ENCODE measurements at places on chromosomes 1 and 21.

GRCh38 chr1:97758541-97759057 lies 162.2 kb downstream of the DPYD start:
- no peak for DNase-seq

DNA sequence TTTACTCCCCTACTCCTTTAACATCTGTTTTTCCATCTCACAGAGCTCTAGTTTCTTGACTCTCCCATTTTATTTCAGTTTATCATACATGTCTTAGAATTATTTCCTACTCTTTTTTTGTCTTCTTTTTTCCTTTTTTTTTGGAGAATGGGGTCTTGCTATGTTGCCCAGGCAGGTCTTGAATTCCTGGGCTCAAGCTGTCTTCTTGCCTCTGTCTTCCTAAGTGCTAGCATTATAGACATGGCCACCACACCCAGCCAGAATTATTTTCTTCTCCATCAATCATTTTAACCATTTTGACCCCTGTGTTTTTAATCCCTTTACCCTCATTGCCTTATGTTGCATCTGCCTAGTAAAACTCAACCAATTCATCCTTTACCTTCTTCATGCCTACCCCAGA lies 123.2 kb upstream of the KIAA1614 start:
- no peak for DNase-seq

DNA sequence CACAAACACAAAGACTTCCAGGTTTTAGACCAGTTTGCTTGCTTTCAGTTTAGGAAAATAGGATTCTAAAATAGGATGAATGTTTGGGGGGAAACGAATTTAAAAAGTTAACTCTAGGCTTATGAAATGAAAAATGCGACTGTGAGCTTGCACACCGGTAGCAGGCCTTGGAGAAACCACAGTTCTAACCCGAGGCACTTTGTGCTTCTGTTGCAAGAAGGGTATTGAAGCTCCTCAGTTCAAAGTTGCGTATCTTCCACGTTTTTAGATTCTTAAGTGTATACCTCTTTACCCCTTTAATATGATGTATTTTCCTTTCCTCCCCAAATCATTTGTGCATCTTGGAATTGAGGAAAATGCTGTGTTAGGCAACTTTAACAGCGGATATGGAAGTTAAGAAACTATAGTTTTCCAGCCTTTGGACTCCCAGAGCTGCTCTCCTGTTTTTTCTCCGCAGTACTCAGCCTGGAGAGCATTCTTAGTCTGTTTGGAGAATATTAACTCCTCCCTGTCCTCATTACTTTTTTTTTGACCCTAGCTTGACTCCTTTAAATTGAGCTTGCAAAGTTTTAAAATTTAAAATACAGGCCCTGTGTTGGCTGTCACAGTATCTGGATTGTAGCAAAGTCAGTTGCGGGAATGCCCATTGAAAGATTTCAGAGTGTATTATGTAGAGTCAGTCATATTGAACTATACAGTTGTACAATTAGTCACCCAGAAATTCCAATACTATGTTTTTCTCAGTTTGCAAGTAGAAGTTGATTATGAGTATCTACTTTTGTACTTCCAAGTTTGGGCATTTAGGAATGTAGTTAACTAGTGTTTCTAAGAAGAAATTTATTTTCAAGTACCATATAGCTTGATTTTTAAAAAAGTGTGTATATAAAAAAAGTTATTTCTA lies 2.6 kb downstream of the MRPS6 start:
- no peak for DNase-seq

GRCh38 chr1:36067871-36068270 lies 16.0 kb upstream of the TEKT2 start:
- no peak for DNase-seq

- DNase-seq: no peak
Measured at GRCh38 chr1:56468518-56468917, 110.8 kb downstream of the PLPP3 start.

DNA sequence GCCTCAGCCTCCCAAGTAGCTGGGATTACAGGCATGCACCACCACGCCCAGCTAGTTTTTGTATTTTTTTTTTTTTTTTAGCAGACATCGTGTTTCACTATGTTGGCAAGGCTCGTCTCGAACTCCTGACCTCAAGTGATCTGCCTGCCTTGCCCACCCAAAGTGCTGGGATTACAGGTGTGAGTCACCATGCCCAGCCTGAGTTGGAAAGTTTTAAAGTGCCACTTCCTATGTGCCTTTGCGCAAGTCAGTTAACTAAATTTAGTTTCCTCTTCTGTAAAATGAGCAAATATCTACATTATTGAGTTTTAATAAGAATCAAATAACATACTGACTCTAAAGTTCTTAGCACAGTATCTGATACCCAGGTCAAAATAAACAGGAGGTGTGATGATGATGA lies 12.4 kb downstream of the SLC19A2 start:
- DNase-seq: no peak

GRCh38 chr1:19361611-19362147 lies 49.6 kb downstream of the SLC66A1 start:
- DNase-seq: no peak

DNA sequence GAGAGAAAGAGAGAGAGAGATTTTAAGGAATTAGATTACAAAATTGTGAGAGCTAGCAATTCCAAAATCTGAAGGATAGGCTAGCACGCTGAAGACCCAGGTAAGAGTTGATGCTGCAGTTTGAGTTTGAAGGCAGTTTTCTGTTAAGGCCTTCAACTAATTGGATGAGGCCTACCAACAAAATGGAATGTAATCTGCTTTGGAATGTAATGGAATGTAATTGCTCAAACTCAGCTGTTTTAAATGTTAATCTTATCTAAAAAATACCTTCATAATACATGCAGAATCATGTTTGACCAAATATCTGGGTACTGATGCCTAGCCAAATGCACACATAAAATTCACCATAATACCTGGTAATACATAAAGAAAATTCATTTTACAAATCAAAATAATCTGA lies 976.1 kb downstream of the LTN1 start:
- DNase-seq: no peak

GRCh38 chr1:166974647-166975345 lies 544 bp downstream of the ILDR2 start:
- no peak for DNase-seq

GRCh38 chr1:62989497-62989896 lies 205.6 kb downstream of the ATG4C start:
- no peak for DNase-seq

- DNase-seq: peak; percentile 31
Measured at GRCh38 chr1:108692724-108693655, 880 bp downstream of the PRPF38B start.

- DNase-seq: no peak
Measured at GRCh38 chr1:24639881-24640280, 3.2 kb upstream of the SRRM1 start.

DNA sequence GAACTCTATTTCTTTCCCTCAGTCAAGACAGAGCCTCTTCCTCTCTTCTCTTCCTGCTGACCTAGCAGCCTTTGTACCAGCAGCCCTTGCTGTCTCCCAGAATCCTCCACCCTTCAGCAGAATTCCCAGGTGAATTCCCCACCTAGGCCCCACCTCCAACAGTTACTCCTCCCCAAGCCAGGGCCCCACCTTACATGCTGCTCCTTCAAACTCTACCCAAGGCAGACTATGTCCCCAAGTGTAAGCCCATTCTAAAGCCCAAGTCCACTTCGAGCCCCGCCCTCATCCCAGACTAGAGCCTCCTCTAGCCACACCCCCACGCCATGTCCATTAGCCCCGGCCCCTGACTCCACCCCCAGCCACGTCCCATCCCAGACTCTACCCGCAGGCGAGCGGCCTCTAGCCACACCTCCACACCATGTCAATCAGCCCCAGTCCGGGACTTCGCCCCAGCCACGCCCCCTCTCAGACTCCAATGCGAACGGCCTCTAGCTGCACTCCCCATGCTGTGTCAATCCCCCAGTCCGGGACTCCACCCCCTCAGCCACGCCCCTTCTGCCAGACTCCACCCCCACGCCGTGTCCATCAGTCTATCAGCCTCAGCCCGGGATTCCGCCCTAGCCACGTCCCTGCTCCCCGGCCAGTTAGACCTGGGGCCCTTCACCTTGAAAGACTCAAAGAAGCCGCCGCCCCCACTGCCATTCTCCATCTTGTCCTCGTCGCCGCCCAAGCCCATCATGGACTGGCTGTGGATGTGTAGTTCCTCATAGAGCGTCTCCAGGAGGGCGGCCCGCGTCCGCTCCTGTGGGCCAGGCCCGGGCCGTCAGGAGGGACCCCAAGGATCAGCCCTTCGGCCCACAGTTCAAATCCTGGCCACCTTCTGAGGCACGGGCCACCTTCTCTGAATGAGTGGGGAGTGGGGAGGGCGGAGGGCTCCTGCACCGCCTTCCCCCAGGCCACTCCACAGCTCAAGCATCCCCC lies 61.3 kb downstream of the RAP1GAP start:
- peak; percentile 56 for DNase-seq

DNA sequence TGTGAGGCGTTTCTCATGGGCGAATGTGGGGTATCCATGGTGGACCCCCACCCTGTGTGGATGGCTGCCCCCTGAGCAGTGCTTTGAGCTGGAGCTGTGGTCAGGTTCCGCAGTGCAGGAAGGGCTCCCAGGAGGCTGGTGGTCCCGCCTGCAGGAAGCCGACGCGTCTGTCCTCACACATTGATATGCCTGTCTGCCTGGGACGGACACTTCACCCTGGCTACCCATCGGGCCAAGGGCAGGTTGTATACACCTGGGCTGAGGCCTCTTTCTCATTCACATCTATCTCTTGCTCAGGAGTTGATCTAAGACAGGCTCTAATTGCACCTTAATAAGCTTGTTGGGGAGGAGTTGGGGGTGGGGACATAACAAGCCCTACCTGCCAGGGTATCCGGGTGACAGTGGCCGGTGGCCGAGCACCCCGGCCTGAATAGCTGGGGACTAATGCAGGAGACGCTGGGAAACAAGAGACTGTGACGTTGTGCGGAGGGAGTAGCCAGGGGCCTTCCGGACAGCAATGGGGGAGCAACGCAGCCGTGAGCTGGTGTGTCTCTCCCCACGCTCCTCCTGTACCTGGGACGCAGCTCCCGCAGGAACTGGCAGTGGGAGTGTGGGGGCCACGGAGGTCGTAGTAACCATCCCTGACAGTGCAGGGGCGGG lies 21.7 kb downstream of the PDXK start:
- DNase-seq: no peak

DNA sequence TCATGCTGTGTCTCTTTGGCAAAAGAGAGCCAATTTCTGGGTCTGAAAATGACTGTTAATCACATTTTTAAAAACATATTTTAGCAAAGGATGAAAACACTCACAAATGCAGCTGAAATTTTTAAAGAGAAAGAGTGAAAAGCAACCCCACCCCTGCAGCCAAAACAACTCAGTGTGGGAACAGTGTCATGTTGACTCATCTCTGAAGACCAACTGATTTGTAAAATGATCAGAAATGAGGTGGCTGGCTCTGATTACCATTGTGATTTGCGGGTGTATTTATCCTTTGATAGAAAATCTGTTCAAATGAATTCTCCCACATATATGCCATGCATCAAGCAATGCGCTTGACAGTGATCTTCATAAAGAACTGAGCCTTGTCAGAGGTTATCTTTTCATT lies 287.0 kb upstream of the ESRRG start:
- no peak for DNase-seq

DNA sequence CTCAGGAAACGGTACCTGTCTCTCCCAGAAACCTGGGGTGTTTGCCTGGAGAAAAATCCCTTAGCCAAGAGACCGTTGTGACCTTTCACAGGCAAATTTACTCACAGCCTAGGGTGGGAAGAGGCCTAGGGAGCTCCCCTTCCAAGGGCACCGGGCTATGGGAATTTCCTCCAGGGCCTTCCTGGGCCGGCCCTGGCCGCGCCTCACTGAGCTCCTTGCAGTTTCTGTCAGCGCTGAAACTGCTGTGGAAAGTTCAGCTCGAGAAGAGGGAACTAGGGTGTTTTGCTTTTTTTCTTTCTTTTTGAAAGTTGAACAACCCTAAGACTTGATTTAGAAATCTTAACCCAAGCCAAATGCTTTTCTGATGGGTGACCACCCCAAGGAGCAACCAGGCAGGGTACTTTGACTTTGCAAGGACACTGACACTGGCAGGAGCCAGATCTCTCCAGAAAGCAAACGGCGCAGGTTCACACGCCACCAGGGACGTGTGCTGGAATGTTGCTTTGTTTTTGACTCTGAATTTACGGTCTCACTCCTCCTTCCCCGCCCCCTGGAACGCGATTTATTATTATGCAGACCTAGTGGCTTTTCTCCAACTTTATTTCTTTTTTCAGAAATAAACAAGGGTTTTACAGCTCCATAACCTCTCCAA lies 229.6 kb upstream of the JUN start:
- no peak for DNase-seq

DNA sequence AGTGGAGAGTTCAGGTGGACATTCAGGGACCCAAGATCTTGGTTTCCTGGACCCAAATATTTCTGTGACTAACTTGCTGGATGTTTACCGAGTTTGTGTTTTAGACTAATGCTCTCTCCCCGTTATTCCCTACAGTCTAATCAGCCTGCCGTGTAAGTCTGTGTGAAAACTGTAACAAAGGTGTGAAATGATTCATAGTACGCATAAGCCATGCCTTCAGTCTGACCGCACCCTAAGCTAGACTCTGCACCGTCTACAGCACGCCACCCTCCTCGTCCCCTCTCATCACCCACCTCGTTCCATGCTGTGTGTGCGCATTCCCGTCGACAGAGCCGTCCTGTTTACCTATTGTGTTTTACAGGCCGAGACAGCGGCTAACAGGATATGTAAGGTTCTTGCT lies 50.5 kb downstream of the ACTN2 start:
- no peak for DNase-seq

GRCh38 chr1:232046451-232047306 lies 420.1 kb downstream of the DISC1 start:
- DNase-seq: no peak

DNA sequence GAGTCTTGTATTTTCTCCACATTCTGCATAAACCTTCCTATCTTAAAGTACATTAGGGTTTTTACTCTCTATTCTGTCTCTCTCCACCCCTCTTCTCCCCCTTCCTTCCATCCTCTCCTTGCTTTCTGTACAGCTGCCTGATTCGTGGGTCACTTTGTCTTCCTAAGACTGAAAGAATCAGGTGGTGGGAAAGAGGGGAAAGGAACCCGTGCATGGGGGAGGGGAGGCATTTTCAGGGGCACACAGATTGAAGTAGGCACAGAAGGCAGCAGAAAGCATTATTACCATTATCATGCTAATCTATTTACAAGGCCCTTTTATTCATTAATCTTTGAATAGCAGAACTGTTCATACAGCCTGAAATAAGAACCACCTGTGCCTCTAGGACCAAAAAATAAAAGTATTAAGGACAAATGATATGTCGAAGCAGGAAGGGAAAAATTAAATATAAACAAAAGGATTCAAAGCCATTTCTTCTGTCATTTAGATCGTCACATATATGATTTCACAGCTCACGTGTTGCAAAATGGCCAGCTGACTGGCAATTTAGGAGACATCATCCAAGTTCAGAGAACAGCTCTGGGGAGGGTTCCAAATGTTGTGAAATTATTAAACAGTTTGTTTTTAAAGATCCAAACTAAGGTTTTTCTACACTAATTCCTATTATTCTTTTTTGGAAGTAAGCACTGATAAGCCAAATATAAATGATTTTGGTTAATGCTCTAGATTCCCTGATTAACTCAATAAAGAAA lies 154.6 kb downstream of the PBX1 start:
- no peak for DNase-seq

All from GM12878 (cell line).